T-helper 22 cell (primary cell): ENCODE measurements at places on chromosomes 7 and 10.

- no peak for DNase-seq
These were observed 24.6 kb upstream of the MRPS33 start for GRCh38 chr7:141039376-141039775.

GRCh38 chr10:117596706-117597105 lies 54.2 kb downstream of the EMX2 start:
- DNase-seq: no peak

- no peak for DNase-seq
These were observed 29.5 kb downstream of the PAXIP1 start for GRCh38 chr7:154973381-154973780.

- DNase-seq: no peak
These were observed 96.8 kb downstream of the INPP5A start for GRCh38 chr10:132634241-132634946.

- DNase-seq: no peak
These were observed 109.4 kb upstream of the ZMIZ1 start for GRCh38 chr10:78959217-78959923.

DNA sequence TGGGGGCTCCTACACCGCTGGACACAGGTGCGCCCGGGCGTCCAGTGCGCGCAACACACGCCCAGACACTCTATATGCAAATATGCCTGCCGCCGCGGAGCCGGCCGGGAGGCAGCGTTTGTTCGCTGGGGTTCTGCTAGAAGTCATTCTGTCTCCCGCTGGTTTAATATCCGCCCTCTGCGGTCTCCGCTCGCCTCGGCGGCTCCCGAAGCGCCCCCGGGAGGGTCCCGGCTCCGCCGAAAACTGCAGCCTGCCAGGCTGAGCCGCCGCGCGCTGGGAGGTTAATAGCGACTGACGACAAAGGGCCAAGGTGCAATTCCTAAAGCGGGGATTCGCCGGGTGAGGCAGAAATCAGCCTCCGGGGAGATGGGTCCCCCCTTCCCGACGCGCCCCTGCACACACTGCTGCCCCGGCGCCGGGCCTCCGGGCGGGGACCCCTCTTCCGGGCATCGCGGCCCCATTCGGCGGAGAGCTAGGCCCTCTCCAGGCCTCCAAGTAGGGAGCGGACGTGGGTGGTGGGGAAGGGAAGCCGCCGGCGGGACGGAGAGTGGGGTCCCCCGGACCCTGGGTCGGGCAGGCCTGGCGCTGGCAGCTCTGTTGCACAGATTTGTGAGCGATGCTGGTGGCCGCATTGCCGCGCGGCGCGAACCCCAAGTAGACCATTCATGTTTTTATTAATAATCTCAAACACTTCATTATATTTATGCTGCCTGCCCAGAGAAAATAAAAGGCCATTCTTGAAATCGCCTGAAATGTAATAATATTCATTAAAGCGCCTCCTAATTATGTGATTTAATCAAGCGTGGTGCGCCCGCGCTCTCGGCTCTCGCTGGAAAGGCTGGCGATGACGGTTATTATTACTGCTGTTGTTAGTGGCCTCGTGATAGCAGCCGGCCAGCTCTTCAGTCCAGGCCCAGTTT lies 9.1 kb downstream of the EN2 start:
- no peak for DNase-seq

- DNase-seq: no peak
These were observed 71.8 kb upstream of the STEAP1B start for GRCh38 chr7:22571766-22572165.
